ENCODE measurements at places on chromosomes 12 and 14.
A peak's percentile ranks its signal among the peaks of the same experiment; 100 is the strongest.

DNA sequence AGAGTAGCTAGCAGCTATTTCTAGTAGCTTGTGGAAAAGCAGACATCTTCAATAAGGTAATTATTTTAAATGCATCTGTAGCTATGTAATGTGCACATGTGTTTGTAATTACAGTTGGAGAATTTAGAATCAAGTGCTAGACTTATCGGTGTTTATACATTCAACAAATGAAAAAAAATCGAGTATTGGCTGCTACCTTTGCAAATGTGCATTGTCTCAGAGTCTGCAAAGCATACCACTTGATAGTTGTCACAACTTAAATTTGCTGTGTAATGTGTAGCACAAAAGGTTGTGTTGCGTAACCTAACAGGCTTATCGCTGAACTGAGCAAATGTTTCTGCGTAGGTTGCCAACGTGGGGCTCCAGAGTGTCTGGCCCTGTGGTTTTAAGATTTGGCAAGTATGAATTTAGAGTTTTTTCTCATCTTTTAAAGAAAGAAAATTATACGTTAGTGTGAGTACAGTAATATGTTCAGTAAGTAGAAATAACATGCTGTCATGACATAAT, 44.3 kb downstream of the TMTC2 start:
- DNase-seq: peak; percentile 33

DNA sequence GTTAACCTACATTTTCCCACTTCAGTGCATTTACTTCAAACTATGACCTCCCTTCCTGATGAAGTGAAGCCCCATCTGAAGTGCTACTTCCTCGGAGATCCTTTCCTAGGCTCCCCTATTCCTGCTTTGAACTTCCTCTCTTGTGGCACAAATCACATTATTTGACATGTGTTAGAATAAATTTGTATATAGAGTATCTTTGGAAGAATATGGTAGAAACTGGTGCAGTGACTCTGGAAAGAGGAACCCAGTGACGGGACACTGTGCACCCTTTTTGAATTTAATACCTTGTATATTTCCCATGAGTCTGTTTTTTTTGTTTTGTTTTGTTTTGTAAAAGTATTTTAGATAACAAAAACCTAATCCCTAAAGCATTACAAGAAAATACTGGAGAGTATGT, 66.4 kb upstream of the SRSF5 start:
- no peak for DNase-seq

DNA sequence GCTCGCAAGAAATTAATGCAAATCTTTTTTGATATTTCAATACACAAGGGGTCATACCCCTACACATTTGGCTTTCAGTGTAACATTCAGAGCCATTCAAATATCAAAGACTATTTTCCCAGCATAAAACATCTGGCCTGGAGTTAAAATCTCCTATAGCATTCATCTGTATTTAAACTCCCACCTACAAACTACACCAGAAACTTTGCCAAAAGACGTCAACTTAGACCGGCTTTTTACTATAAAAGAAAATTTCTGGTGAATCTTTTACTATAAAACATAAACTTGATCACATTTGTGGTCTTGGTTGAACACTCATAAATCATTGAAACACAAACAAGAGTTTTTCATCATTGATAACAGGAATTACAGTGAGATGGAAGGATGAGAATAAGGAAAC, 473.3 kb upstream of the DCN start:
- DNase-seq: no peak

DNA sequence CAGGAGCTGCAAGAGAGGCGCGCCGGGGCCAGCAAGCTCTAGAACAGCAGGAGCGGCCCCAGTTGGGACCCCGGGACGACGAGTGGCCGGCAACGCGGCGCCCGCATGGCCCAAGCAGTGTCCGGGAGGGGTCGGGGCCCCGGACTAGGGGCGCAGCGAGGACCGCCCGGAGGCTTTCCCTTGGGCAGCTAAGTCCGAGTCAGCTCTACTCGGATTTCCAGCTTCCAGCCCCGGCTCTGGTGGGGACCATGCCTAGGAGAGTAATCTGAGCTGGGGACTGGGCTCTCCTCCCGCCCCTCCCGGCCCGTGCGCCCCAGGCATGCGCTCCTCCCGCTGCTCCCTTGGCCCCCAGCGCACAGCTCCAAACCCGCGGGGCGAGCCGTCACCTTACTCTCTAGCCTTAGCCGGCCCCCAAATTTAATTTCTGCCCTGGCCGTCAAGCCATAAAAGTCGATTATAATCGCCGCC, 41.6 kb upstream of the CAPRIN2 start:
- no peak for DNase-seq

GRCh38 chr12:32334371-32334777, 65.0 kb upstream of the FGD4 start:
- DNase-seq: no peak

DNA sequence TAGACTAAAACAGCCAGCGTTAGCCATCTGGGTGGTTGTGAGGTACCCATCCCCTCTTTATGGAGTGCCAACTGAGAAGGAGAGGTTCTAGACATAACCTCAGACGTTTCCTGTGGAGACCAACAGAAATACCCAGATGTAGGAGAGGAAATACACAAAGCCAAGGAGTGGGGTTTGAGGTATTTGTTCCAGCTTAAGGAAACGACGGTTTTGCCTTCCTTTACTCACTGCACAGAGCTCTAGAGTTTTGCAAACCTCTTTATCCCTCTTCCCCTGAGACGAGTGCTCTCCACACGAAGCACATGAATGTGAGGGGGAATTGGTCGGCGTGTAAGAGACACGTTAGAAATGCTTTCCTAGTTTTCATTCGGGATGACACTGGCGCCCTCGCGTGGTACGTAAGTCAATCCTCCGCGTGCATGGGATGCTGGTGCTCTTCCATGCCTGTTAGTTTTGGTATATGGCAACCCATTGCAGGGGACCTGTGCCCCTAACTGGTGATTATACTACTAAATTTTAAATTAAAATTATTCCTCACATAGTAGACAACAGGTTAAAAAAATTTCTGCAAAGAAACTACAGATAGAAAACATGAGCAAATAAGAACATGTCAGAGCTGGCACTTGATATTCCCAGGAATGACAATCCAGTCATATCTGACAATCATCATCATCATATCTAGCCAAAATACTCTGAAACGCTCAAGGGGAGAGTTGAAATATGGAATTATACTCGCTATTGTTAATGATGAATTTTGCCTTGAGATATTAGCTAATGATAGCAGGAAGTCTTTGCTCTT, 121.7 kb downstream of the PPM1H start:
- DNase-seq: peak; percentile 55

Data from inflammatory macrophage (primary cell).